B cell (primary cell): ENCODE measurements at places on chromosomes 6 and 20.

DNA sequence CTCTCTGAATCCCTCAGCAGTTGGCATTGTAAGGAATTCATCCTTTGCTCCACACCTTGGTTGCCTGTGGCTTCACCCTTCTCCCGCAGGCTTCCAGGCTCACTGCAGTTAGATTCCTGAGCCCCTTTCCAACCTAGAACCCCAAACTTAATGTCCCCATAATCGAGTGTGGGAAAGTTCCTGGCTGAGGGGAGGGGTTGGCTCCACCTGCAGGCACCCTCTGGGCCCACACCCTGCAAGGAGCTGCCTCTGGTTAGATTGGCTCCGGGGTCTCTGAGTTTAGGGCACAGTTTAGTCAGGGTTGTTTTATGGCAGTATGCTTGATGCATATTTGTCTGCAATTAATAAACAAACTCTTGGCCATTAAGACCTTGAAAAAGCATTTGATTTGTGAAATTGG lies 63.4 kb downstream of the MTHFD1L start:
- no peak for DNase-seq
- peaks cover 7% of the 10 kb centered on the region for H3K36me3 ChIP-seq
- H3K4me3 ChIP-seq = no peak overlapping the region
- no peaks in the 10 kb centered on the region for H3K27me3 ChIP-seq
- H3K27ac ChIP-seq = no peak overlapping the region

DNA sequence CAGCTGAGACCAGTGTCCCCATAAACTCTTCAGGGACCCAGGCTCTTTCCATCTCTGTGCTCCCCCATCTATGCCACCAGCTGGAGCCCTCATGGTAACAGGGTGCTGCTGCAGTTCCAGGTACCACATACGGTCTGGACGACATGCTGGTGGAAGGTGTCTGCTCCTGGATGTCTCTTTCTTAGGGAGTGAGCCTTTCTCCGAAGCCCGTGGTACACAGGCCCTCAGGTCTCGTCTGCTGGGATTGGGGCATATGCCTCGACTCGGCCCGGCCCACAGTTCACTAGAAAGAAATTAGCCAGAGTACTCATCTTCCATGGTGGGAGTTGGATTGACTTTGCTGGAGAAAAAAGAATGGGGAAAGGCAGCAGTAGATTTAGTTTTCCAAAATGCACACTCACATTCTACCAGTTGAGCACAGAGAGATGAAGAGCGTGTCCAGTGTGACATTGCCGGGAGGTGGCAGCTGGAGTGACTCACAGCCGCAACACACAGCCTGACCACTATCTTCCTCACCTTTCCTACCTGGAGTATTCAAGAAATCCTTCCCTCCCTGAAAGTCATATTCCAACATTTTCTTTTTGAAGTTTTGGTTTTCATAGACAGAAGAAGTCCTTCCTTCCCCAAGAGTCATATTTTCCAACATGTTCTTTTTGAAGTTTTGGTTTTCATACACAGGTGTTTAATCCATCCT lies 18.6 kb upstream of the SPO11 start:
- no peaks in the 10 kb centered on the region for H3K36me3 ChIP-seq
- H3K4me1 ChIP-seq = no peaks in the 10 kb centered on the region
- H3K27me3 ChIP-seq = no peaks in the 10 kb centered on the region

DNA sequence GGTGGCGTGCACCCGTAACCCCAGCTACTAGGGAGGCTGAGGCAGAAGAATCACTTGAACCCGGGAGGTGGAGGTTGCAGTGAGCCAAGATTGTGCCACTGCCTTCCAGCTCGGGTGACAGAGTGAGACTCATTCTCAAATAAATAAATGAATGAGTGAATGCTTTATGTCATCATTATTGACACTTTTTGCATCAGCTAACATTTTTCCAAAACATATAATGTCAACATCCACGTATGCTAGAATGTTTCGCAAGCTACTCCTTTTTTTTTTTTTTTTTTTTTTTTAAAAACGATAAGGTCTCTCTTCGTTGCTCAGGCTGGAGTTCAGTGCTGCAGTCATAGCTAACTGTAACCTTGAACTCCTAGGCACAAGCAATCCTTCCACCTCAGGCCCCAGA lies 72.2 kb downstream of the SENP6 start:
- H3K27ac ChIP-seq = no peak overlapping the region
- peaks cover 63% of the 10 kb centered on the region for H3K36me3 ChIP-seq
- DNase-seq = no peak
- H3K27me3 ChIP-seq = no peaks in the 10 kb centered on the region
- H3K4me1 ChIP-seq = no peaks in the 10 kb centered on the region

- H3K4me1 ChIP-seq = peaks cover 56% of the 10 kb centered on the region
- H3K4me3 ChIP-seq = peak overlapping the region; percentile 99
- no peaks in the 10 kb centered on the region for H3K27me3 ChIP-seq
- peak overlapping the region; percentile 99 for H3K27ac ChIP-seq
- peak; percentile 72 for DNase-seq
Observed at GRCh38 chr20:38805958-38806854, 709 bp downstream of the PPP1R16B start.

- no peak for DNase-seq
- no peaks in the 10 kb centered on the region for H3K27me3 ChIP-seq
- no peak overlapping the region for H3K4me3 ChIP-seq
- H3K4me1 ChIP-seq = peaks cover 99% of the 10 kb centered on the region
- peak overlapping the region; percentile 97 for H3K27ac ChIP-seq
Observed at GRCh38 chr20:17961587-17961940, 7.0 kb downstream of the SNX5 start.
